ENCODE measurements at places on chromosomes 2 and 18.

- DNase-seq = no peak
These were observed 141.2 kb upstream of the LGALSL start for GRCh38 chr2:64312622-64313397.

DNA sequence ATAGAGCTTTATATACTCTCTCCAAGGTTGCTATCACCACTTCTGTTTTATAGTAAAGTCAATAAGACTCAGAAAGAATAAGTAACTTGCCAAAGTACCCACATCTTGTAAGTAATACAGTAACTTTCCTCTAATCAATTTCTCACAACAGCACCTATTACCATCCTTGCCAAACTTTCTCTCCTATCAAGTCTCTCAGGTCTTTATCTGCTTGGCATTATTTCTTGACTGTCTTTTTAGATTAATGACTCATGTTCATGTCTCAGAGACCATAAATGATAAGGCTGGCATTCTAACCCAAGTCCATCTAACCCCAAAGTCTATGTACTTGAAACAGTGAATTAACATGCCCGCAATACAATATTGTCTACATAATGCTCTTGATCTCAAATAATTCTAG, 618.0 kb upstream of the ZEB2 start:
- no peak for DNase-seq

- no peak for DNase-seq
These were observed 73.1 kb downstream of the CPO start for GRCh38 chr2:207012461-207012860.

GRCh38 chr18:63963615-63964256, 6.1 kb upstream of the SERPINB8 start:
- peak; percentile 25 for DNase-seq

GRCh38 chr18:22528291-22528690, 110.6 kb upstream of the CTAGE1 start:
- DNase-seq = no peak

GRCh38 chr2:119282146-119282995, 58.7 kb downstream of the STEAP3 start:
- no peak for DNase-seq

DNA sequence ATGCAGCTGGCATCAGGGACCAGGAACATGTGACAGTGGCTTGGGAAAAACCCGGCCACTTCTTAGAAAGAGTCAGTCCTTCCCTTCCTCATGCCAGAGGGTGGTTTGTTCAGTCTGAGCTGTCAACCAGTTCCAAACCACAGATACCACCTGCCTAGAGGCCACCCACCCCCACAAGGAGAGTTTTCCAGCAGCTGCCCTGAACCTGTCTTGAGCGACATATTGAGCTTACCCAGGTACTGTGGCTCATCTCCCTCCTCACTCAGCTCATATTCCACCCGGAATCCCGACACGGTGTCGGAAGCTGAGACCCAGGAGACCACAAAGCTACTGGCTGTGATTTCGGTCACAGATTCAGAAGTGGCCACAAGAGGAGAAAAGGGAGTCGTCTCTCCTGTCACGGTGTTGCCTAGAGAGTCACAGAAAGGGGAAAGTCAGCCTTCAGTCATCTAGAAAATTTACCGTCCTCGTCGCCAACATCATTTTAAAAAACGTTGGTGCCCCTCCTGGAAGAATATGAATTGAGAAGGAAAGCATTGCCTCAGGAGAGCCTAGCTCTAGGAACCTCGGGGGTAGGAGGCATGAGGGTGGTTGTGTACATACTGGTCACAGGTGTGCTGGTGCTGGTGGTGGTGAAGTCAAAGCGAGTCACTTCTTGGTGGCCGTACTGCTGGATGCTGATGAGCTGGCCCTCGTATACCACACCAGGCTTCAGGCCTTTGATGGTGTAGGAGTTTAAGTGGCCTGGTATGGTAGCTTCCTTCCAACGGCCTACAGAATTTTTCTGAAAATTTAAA, 26.3 kb downstream of the FN1 start:
- DNase-seq = no peak

- no peak for DNase-seq
These were observed 29.2 kb upstream of the SCN1A start for GRCh38 chr2:166156985-166157490.

DNA sequence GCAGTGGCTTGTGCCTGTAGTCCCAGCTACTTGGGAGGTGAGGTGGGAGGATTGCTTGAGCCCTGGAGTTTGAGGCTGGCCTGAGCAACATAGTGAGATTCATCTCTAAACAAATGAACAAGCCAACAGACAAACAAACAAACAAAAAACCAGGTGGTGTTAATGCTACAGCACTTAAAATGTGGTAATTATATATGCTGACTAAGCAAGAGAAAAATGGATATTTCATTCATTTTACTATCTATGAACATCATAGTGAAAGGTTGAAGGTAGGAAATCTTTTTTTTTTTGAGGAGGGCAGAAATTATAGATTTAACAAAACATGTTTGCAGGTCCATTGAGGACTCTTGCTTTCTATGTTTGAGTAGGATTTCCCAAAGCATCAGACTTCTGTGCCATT, 42.2 kb upstream of the THOC1 start:
- no peak for DNase-seq

DNA sequence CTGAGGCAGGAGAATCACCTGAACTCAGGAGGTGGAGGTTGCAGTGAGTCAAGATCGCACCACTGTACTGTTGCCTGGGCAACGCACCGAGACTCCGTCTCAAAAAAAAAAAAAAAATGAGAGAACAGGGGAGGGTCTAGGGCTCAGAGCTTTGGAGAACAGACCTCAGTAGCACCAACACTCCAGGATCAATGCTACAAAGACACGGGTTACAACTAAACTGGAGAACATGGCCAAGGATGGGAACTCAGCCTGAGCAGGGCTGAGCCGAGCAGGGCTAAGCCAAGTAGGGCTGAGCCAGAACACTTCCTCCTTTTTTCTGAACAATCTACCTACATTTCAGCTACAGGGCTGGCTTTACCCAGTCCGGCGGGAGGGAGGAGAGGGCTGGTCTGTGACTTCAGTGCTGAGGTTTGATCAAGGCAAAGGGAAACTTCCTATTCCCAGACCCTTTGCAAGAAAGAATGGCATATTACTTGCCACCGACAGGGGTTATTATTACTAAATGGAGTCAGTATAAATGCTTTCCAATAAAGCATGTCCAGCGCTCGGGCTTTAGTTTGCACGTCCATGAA, 2.9 kb upstream of the CASP8 start:
- DNase-seq = no peak

DNA sequence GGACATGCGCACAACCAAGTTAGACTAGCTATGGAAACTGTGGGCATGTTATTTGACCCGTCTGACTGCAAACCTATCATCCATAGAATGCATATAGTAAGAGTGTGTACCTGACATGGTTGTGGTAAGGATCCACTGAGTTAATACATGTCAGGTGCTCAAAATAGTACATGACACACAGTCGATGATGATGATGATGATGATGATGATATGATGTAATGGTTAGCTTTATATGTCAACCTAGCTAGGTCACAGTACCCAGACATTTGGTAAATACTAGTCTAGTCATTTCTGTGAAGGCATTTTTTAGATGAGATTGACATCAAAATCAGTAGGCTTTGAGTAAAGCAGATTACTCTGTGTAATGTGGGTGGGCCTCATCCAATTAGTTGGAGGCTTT, 204.1 kb downstream of the AFF3 start:
- DNase-seq = no peak

- no peak for DNase-seq
These were observed 74.3 kb downstream of the TFCP2L1 start for GRCh38 chr2:121210691-121211090.

GRCh38 chr2:146814971-146815370, 1029.9 kb upstream of the ACVR2A start:
- DNase-seq = no peak

GRCh38 chr2:128474962-128475361, 156.3 kb upstream of the HS6ST1 start:
- DNase-seq = no peak

GRCh38 chr2:47008381-47009252, 93.0 kb upstream of the MCFD2 start:
- peak; percentile 93 for DNase-seq
